ENCODE measurements at places on chromosomes 2 and 18. TPM values are rescaled to one million over a fixed set of nuclear protein-coding genes. Genes with fewer than 3 reads are reported as not detected.
A peak's percentile ranks its signal among the peaks of the same experiment; 100 is the strongest.

- no peaks in the 10 kb centered on the region for H3K27me3 ChIP-seq
- no peak overlapping the region for H3K27ac ChIP-seq
- no peak overlapping the region for H3K4me3 ChIP-seq
- no peaks in the 10 kb centered on the region for H3K36me3 ChIP-seq
Observed at GRCh38 chr18:75823471-75823870, 396.0 kb upstream of the SMIM21 start.

- H3K27me3 ChIP-seq = no peaks in the 10 kb centered on the region
- no peak for DNase-seq
- no peaks in the 10 kb centered on the region for H3K36me3 ChIP-seq
Observed at GRCh38 chr2:1400943-1401735, 12.1 kb upstream of the TPO start.

DNA sequence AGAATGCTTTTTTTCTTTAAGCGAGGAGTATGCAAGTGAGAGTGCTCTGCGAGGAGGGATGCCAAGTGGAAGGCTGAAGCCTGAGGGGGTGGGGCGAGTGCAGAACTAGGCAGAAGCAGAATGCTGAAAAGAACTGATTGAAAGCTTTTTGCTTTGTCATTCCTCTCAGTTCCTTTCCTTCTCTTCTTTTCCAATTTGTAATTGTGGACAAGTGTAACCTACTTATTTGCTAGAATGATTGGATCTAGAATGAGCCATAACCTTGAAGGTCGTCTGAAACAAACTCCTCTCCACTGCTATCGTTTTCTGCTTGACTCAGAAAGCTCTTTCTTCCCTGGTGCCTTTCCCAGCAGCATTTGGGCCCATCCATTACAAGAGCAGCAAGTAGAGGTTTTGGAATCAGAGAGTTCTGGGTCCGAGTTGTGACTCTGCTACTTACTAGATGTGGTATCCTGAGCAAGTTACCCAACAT, 115.3 kb downstream of the METTL8 start:
- no peaks in the 10 kb centered on the region for H3K27me3 ChIP-seq
- DNase-seq = no peak
- peaks cover 53% of the 10 kb centered on the region for H3K4me1 ChIP-seq
- H3K36me3 ChIP-seq = peaks cover 43% of the 10 kb centered on the region
- H3K27ac ChIP-seq = peak overlapping the region; percentile 99

DNA sequence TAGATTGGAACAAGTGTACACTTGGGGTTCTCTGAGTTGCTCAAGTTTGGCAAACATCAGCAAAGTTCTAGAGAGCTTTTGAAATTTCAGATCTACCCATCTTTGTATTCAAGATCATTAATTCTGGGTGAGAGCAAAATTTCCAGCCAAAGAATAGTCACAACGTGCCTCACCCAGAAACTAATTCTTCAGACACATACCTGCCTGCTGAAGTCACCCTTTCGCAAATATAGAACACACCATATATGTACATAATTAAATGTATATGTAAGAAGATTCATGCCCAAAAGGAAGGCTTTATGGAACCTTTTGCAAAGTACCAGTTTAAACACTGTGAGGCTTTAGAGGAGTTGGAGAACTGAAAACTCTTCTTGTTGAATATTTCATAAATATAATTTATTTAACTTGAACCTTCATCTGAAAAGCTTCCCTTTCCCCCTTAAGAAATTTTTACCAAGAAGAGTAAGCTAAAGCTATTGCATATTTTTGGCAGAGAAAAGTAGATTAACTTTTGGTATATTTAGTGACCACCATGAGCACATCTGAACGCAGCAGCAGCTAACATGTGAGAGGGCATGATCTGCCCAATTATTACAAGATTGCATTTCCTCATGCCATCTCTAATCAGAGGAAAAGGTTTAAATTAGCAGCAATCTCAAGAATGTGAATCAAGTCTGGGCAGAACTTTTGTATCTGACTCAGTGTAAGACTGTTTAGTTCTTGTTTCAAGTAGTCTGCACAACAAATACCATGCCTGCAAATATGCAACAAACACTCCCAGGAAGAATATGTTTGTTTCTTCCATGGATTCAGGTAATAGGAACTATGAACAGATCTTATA, 8.2 kb downstream of the RND3 start:
- no peak overlapping the region for H3K27ac ChIP-seq
- no peak overlapping the region for H3K4me3 ChIP-seq
- DNase-seq = no peak
- H3K36me3 ChIP-seq = no peaks in the 10 kb centered on the region

DNA sequence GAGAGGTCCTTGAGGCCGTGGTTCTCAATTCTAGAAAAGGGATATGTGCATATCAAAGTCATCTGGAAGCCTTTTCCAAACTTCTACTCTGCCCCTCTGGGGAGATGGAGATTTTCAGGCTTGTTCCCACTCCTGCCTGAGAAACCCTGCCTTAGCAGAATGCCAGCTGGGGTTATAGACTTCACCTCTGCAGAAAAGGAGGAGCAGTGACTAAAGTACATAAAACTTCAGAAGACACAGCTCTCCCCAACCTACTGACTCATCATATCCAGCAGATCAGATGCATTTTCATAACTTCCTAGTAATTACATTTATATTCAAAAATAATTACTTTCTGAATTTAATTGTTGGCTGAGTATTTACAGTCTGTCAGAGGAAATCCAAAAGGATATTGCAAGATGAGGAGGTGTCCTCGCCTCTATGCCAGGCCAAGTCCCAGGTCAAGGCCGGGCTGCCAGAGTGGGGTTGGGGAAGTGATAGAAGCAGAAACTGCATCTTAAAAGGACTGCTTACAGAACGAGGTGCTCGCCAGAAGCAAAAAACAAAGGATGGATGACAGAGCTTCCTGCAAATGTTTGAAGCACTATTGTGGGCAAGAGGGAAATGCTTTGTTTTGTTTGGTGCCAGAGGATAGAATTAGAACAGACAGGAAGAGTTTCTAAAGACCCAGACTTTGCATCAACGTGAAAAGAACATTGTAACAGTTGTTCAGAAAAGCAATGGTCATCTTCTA, 75.6 kb upstream of the APCDD1 start:
- H3K36me3 ChIP-seq = no peaks in the 10 kb centered on the region
- peaks cover 14% of the 10 kb centered on the region for H3K27me3 ChIP-seq
- no peak overlapping the region for H3K27ac ChIP-seq
- H3K4me3 ChIP-seq = no peak overlapping the region

DNA sequence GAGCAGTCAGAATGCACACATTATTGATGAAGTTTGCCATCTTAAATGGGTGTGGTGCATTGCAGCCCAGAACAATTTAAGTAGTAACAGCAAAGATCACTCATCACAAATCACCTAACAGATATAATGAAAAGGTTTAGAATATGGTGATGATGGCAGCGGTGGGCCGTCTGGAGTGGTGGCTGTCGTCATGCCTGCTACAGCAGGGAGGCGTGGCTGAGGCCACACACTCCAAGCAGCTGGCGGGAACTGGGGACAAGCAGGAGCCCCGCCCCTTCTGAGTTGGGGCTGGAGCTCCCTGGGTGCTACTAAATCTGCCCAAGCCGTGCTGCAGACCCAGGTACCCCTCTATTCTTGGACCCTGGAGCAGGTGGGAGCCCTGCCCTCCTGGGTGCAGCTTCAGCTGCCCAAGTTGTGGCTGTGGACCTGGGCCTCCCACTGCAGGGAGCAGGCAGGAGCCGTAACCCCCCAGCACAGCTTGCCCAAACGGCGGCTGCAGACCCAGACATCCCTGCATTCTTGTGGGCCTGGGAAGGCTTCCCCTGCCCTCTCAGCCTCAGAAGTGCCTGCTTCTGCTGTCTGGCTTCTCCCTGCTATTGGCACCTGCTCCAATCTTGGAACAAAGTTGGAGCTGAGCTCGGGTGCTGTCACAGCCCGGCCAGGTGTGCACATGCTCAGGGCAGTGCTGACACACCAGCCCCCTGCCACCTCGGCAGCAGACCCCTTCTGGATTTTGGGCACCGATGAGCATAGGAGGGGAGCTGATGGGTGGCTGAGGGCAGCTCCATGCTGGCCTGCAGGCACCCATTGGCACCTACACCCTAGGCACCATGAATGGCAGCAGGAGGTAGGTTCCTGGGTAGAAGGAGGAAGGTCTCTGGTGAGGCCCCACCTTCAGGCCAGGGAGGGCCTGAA, 149.3 kb downstream of the EHBP1 start:
- no peaks in the 10 kb centered on the region for H3K27me3 ChIP-seq
- peaks cover 9% of the 10 kb centered on the region for H3K36me3 ChIP-seq
- no peak overlapping the region for H3K4me3 ChIP-seq
- no peak overlapping the region for H3K27ac ChIP-seq

GRCh38 chr18:79494936-79495335, 99.2 kb downstream of the NFATC1 start:
- no peak overlapping the region for H3K4me3 ChIP-seq
- DNase-seq = no peak
- peaks cover 8% of the 10 kb centered on the region for H3K4me1 ChIP-seq
- H3K27ac ChIP-seq = no peak overlapping the region

- no peak overlapping the region for H3K27ac ChIP-seq
- peaks cover 5% of the 10 kb centered on the region for H3K4me1 ChIP-seq
- no peak for DNase-seq
- peaks cover 4% of the 10 kb centered on the region for H3K36me3 ChIP-seq
- H3K4me3 ChIP-seq = no peak overlapping the region
- no peaks in the 10 kb centered on the region for H3K27me3 ChIP-seq
Observed at GRCh38 chr2:207185372-207185771, 19.6 kb upstream of the KLF7 start.

GRCh38 chr2:111688482-111688881, 195.5 kb downstream of the ANAPC1 start:
- no peak for DNase-seq
- H3K4me3 ChIP-seq = no peak overlapping the region
- no peaks in the 10 kb centered on the region for H3K4me1 ChIP-seq
- H3K27me3 ChIP-seq = peaks cover 41% of the 10 kb centered on the region

- DNase-seq = peak; percentile 76
- peaks cover 10% of the 10 kb centered on the region for H3K4me1 ChIP-seq
- H3K36me3 ChIP-seq = no peaks in the 10 kb centered on the region
- H3K27ac ChIP-seq = no peak overlapping the region
- no peak overlapping the region for H3K4me3 ChIP-seq
Observed at GRCh38 chr2:230847883-230848388, 16.8 kb upstream of the ITM2C start.

DNA sequence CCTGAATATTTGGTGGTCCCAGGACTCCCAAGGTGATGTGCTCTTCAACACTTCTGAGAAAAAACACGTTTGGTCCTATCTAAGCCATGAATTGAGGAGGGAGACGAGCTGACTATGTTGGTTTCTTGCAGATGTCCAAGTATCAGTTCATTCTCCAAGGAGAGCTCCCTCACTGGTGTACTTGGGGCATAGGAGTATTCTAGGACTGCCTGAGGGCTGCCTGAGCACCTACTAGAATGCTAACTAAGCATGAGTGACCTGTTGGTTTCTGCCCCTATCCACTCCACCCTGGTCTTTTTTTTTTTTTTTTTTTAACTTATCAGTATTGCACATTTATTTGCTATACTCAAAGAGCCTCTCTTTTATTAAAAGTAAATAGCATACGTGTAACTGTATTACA, 200.5 kb upstream of the FANCL start:
- H3K4me1 ChIP-seq = no peaks in the 10 kb centered on the region
- DNase-seq = no peak
- no peaks in the 10 kb centered on the region for H3K36me3 ChIP-seq
- H3K4me3 ChIP-seq = no peak overlapping the region
- no peak overlapping the region for H3K27ac ChIP-seq
- peaks cover 3% of the 10 kb centered on the region for H3K27me3 ChIP-seq

DNA sequence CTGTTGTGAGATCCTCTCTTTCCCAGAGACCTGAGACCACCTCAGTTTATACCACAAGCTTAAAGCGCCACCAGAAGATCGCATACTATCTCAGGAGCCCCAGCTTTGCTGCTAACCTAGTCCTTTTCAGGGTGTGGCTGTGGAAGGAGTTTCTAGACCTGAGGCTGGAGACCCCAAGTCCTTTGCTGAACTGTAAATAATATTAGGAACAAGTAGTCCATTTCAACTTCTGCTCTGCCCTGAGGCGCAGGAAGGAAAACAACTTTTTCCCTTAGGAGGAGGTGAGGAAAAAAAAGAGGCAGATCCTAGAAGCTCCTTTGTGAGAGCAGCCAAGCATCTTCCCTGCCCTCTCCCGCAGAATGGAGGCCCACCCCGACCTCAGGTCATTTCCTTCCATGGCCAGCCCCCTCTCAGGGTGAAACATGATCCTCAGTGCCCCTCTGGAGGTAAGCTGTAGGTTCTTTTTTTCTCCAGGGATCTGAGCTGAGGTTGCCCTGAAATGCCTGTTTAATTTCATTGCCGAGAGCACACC, 122.8 kb upstream of the LGALSL start:
- peaks cover 7% of the 10 kb centered on the region for H3K27me3 ChIP-seq
- H3K36me3 ChIP-seq = no peaks in the 10 kb centered on the region
- H3K4me3 ChIP-seq = no peak overlapping the region
- no peak for DNase-seq
- H3K4me1 ChIP-seq = peaks cover 42% of the 10 kb centered on the region

DNA sequence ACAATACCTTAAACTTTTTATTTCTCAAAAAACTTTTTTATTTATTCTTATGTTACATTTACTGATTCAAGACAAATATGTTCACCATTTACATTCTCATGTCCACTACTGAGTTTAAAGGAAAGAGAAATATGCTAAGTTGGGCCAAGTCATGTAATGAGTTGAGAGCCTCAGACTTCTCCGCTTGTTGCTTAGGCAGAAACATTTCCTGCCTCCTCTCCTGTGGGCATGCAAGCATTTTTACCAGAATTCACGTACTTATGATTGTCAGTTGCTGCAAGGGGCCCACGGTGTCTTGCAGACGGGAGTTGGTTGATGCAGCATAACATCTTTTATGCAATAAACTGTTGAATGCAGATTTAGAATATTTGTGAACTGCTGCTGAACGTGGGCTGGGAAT, 51.8 kb downstream of the MYO1B start:
- no peak overlapping the region for H3K4me3 ChIP-seq
- no peak overlapping the region for H3K27ac ChIP-seq
- DNase-seq = no peak
- H3K27me3 ChIP-seq = peaks cover 2% of the 10 kb centered on the region
- H3K36me3 ChIP-seq = no peaks in the 10 kb centered on the region
- H3K4me1 ChIP-seq = peaks cover 16% of the 10 kb centered on the region

GRCh38 chr2:147320146-147320545, 524.7 kb upstream of the ACVR2A start:
- H3K36me3 ChIP-seq = peaks cover 19% of the 10 kb centered on the region
- H3K27ac ChIP-seq = no peak overlapping the region

DNA sequence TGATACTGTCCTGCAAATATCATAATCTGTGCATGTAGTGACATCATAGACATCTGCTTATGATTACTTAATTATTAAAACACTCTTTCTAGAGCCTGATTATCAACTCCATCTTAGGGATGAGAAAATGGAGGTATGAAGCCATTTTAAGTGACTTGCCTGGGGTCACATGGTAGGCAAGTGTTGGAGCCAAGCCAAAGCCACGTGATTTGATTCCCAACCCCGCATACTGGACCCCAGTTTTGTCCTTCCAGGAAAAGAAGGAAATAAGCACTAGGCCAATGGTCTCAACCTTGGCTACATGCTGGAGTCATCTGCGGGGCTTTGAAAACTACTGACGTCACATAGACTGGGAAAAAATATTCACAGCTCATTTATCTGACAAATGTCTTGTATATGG, 19.6 kb upstream of the SEH1L start:
- DNase-seq = no peak
- peaks cover 11% of the 10 kb centered on the region for H3K27me3 ChIP-seq
- H3K4me3 ChIP-seq = no peak overlapping the region

- H3K4me3 ChIP-seq = no peak overlapping the region
- no peaks in the 10 kb centered on the region for H3K4me1 ChIP-seq
- DNase-seq = no peak
Observed at GRCh38 chr18:4251206-4251605, 203.9 kb downstream of the DLGAP1 start.

Gene KCNE4
- not detected for total RNA-seq

Gene KANSL3
- 45.8 TPM for total RNA-seq

Gene SERPINB13
- total RNA-seq = not detected

Gene M1AP
- total RNA-seq = not detected

Gene IL1RL1
- 10.7 TPM for total RNA-seq
